ENCODE measurements at places on chromosomes 16 and 17.

- no peak for DNase-seq
Observed at GRCh38 chr16:81738783-81739496, 40.2 kb upstream of the PLCG2 start.

- no peak for DNase-seq
Observed at GRCh38 chr16:88380099-88380498, 2.7 kb upstream of the ZNF469 start.

GRCh38 chr17:76883744-76884525 is 15.7 kb downstream of the MGAT5B start:
- DNase-seq, result no peak

- no peak for DNase-seq
Observed at GRCh38 chr17:62931101-62931500, 34.9 kb upstream of the TANC2 start.

GRCh38 chr16:83887564-83887963 is 11.4 kb upstream of the MLYCD start:
- DNase-seq, result no peak
